Fibroblast of skin of right biceps (primary cell): ENCODE measurements at places on chromosomes 13 and 19.
A peak's percentile ranks its signal among the peaks of the same experiment; 100 is the strongest.

GRCh38 chr19:41548954-41549688, 26.8 kb upstream of the CEACAM21 start:
- no peak for DNase-seq

DNA sequence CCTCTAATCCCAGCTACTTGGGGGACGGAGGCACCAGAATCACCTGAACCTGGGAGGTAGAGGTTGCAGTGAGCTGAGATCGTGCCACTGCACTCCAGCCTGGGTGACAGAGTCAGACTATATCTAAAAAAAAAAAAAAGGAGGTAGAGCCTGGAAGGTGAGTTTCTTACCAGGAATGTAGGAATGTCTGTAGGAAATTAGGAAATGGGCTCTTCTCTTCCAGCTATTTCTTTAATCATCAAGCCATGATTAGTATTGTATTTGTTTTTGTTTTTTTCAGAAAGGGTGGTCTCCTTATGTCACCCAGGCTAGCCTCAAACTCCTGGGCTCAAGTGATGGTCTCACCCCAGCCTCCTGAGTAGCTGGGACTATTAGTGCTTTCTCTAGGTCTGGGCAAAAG, 26.3 kb upstream of the SERP2 start:
- no peak for DNase-seq

- DNase-seq: peak; percentile 30
These were observed 9.0 kb upstream of the JUND start for GRCh38 chr19:18290302-18291018.

DNA sequence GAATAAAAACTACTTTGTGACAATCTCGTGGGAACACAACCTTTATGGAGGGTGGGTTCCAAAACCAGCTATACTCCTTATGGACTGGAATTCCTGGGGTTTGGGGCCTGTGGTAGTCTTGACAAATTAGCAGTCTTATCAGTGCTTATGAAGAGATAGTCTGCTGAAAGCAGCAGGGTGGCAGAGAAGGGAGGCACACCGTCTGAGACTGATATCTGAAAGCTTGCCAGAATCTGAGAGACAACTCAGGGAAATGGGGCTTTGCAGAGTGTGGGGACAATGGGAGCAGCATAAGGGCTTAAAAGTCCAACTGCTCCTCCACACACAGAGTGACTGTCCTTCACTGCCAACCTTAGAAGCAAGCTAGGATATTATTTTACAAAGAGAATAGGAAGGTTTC, 95.9 kb downstream of the UGGT2 start:
- DNase-seq: no peak

GRCh38 chr13:71864094-71864985, 2.7 kb downstream of the DACH1 start:
- DNase-seq: no peak
